ENCODE measurements at places on chromosomes 6 and 20.

DNA sequence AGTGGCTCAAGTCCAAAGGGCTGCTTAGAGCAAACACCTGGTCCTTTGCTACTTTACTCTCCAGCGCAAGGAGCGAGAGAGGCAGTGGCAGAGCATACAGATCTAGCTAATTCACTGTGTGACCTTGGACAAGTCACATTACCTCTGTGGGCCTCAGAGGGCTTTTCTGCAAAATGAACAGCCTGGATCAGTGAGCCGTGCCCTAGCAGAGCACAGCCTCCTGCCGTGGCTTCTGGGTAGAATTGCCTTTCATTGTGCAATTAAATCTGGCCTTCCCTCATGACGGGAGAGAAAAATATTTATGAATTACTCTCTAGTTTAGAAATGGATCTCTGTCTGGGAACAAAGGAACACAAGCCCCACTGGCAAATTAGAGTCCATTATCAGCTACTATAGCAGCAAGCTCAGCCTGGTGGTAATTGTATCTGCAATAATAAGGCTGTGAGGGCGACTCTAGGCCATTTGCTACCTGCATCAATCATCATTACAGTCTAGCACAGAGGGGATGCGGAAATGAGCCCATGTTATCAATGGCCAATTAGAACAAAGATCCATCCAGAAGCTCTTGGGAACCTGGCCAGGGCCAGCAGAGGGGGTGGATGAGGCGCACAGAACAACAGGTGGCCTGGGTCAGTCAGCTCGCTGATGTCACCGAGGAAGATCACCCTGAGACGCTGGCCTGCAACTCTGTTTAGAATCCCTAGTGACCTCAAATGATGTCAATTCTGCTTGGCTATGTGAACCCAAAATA is 114.2 kb upstream of the LY86 start:
- no peaks in the 10 kb centered on the region for H3K4me1 ChIP-seq
- H3K27ac ChIP-seq, result no peak overlapping the region
- H3K4me3 ChIP-seq, result no peak overlapping the region
- H3K27me3 ChIP-seq, result no peaks in the 10 kb centered on the region
- DNase-seq, result no peak
- no peaks in the 10 kb centered on the region for H3K36me3 ChIP-seq

GRCh38 chr6:43297644-43298564 is at the start of gene SLC22A7:
SLC22A7 (plus strand) TSS chr6:43298260; CDS start chr6:43298359, 99 bp downstream.
- no peak for DNase-seq
- no peak within 1 kb of the TSS for H3K27ac ChIP-seq
- H3K27me3 ChIP-seq, result peaks cover 5% of the 10 kb centered on the region
- H3K4me1 ChIP-seq, result no peaks in the 10 kb centered on the region
- no peaks in the 10 kb centered on the region for H3K36me3 ChIP-seq

DNA sequence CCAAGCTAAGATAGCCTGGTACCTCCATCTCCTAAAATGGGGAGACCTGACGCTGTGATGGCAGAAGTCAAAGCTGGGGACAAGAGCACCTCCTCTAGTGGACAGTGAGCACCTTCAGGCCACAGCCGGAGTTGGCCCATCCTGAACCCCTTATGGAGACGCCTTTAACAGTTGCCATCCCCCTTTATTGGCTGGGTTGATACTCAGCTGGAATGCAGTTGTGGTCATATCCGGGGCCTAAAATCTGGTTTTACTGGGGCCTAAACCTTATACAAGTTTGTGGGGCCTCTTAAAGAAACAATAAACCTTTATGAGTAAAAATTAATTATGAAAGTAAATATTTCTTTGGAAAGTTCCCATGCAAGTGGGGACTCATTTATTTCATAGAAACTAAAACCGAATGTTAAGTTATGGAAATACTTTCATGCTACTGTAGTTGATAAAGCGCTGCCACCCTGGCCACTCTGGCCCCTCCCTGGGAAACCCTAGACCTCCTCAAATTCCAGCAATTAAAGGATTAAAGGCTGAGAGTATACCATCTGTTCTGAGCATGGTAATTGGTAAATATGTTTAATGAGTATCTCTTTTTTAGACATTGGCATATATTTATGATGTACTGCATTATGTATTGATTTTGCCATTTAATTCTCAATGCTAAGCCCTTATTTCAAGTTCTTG is 95.1 kb upstream of the SASH1 start:
- no peaks in the 10 kb centered on the region for H3K27me3 ChIP-seq
- no peak overlapping the region for H3K27ac ChIP-seq
- H3K4me3 ChIP-seq, result no peak overlapping the region
- DNase-seq, result no peak
- no peaks in the 10 kb centered on the region for H3K4me1 ChIP-seq

DNA sequence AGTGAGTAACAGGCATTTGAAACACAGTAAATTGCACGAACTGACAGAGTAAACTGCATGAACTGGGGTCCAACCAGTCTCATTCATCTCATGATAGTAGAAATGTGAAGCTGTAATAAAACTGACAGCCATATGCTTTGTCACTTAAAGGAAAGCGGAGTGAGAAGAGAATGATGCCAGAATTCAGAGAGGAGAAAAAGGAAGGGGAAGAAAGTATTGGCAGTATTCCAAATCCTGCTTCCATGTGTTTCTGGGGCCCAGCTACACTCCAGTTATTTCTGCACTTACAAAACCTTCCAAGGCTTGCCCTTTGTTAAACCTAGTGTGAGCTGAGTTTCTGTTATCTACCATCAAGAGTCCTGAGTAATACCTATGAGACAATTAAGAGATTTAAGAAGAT is 17.2 kb downstream of the SNX14 start:
- peaks cover 11% of the 10 kb centered on the region for H3K4me1 ChIP-seq
- no peak for DNase-seq
- no peak overlapping the region for H3K4me3 ChIP-seq
- no peak overlapping the region for H3K27ac ChIP-seq

GRCh38 chr20:43824309-43825050 is 90.2 kb upstream of the TOX2 start:
- H3K4me3 ChIP-seq, result no peak overlapping the region
- H3K27ac ChIP-seq, result no peak overlapping the region
- no peaks in the 10 kb centered on the region for H3K4me1 ChIP-seq
- no peak for DNase-seq

- H3K36me3 ChIP-seq, result peaks cover 15% of the 10 kb centered on the region
- peak overlapping the region; percentile 95 for H3K4me3 ChIP-seq
- peaks cover 17% of the 10 kb centered on the region for H3K4me1 ChIP-seq
- peak overlapping the region; percentile 91 for H3K27ac ChIP-seq
Measured at GRCh38 chr20:18466574-18466893, 296 bp downstream of the DZANK1 start.

DNA sequence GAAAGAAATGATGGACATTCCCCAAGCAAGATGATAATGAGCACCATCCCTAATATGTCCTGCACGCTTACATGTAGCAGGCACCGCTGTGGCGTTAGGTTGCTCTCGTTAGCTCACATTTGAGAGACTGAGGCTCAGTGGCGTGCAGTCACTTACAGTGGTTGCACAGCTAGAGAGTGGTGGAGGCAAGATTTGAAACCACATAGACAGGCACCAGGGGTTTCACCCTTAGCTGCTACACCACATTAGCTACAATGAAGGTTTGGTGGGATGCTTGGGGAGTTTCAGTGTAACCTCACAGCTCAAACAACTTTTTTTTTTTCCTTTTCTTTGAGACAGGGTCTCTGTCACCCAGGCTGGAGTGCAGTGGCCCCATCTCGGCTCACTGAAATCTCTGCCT is 3.7 kb downstream of the COX4I2 start:
- peaks cover 7% of the 10 kb centered on the region for H3K4me1 ChIP-seq
- no peak for DNase-seq
- H3K4me3 ChIP-seq, result no peak overlapping the region
- H3K27me3 ChIP-seq, result no peaks in the 10 kb centered on the region
- no peak overlapping the region for H3K27ac ChIP-seq
- H3K36me3 ChIP-seq, result no peaks in the 10 kb centered on the region

- no peak overlapping the region for H3K27ac ChIP-seq
- H3K36me3 ChIP-seq, result no peaks in the 10 kb centered on the region
- no peaks in the 10 kb centered on the region for H3K4me1 ChIP-seq
Measured at GRCh38 chr6:23224540-23224939, 655.2 kb downstream of the HDGFL1 start.

DNA sequence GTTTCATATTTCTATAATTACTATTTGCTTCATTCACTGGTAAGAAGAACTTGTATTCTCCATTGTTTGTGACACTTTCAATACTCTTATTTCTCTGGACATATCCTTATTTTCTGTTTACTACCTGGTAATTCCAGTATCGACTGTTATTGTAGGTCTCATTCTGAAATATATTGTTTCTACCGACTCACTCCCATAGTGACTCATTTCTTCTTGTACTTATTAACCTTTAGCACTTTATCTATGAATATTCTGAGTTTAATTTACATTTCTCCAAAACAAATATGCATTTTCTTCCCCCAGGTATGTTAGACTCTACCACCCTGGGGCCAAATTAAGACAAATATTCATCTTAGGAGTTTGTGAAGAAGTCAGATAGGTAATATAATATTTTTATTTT is 164.5 kb upstream of the BTBD3 start:
- no peaks in the 10 kb centered on the region for H3K36me3 ChIP-seq
- no peak overlapping the region for H3K27ac ChIP-seq
- no peak for DNase-seq
- no peaks in the 10 kb centered on the region for H3K27me3 ChIP-seq
- no peak overlapping the region for H3K4me3 ChIP-seq

DNA sequence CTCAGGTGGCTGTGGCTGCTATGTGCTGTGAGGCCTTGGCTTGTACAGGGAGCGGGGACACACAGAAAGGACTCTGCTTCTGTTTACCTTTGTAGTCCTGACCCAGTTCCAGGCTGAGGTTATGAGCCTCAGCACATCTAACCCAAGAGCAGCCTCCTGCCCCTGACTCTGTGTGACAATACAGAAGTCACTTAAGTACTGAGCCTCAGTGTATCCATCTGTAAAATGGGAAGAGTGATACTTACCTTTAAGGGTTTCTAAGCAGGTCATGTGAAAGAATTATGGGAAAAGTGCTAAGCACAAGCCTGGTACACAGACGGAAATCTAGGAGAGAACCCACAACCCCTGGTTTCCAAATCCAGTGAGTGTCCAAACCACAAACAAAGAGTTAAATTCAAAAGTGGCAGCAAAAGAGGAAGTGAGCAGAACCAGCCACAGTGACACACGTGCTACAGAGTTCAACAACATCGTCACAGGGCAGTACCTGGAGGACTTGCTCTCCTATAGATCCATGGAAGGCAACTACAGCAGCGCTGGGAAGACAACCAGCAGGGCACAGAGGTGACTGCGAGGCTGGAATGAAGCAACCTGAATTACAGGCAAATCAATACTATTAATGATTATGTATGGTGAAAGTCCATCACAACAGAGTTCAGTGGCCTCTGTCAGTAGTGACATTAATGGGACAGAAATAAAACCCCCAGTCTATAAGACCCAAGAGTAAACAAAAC is 12.5 kb downstream of the TRIM26 start:
- no peak overlapping the region for H3K27ac ChIP-seq
- H3K36me3 ChIP-seq, result peaks cover 74% of the 10 kb centered on the region
- no peaks in the 10 kb centered on the region for H3K27me3 ChIP-seq
- no peak for DNase-seq
- no peak overlapping the region for H3K4me3 ChIP-seq

GRCh38 chr20:50186151-50186885 is 4.3 kb upstream of the CEBPB start:
- H3K27ac ChIP-seq, result no peak overlapping the region
- no peak overlapping the region for H3K4me3 ChIP-seq

DNA sequence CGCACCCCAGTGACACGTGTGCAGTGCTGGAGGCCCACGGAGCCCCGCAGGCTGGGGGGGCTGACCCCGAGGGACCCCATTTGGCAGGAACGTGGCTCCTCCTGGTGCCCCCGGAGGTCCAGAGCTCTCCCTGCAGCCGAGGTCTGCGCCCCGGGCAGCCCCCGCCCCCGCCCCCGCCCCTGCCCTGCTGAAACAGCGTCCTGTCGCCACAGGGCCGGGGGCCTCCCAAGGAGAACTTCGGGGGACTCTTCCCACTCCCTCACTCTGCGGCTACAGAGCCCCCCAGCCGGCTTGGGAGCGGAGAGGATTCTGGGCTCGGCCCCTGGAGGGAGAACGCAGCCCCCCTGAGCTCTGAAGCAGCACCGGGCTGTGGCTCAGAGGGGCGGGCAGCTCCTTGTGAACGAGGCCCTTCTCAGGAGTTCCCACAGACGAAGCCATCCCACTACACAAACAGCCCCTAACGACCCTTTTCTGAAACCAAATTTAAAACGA is 115.2 kb downstream of the DLL1 start:
- no peaks in the 10 kb centered on the region for H3K4me1 ChIP-seq
- no peak for DNase-seq
- no peaks in the 10 kb centered on the region for H3K36me3 ChIP-seq
- peaks cover 3% of the 10 kb centered on the region for H3K27me3 ChIP-seq

DNA sequence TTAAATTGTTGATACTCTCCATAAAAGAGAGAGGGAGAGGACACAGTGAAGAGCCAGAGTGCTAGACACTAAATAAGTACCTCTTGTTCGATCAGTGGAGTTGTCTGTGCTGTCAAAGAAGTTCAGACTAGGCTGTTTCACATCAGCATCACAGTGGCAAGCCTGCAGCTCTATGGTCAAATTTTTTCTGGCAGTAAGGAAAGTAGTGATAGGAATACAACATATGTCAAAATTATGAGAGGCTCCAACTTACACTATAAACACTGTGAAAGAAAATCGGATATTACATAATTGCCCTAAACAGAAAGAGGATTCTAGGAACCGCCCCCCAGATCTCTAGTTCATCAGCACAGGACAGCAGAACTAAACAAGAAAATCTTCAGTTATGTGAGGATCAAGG is 23.1 kb downstream of the DNAH8 start:
- no peaks in the 10 kb centered on the region for H3K4me1 ChIP-seq
- no peak for DNase-seq
- no peaks in the 10 kb centered on the region for H3K27me3 ChIP-seq
- no peak overlapping the region for H3K27ac ChIP-seq
- no peak overlapping the region for H3K4me3 ChIP-seq
- H3K36me3 ChIP-seq, result no peaks in the 10 kb centered on the region

DNA sequence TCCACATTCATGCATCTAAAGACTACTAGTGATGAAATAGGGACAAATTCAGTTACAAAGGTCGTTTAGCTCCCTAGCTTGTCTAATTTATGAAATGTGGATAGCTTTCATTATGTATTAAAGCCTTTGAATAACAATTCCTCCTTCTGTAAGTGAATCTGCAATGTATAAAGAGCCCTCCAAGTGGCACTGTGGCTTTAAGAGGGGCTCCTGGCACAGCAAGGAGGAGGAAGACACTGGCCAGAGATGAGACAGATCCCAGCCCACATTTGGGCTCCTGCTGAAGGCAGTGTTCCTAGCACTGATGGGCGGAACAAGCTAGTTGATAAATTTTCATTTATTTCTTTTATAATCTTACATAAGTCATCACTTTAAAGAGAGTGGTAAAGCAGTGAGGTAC is 17.6 kb upstream of the FUCA2 start:
- H3K27me3 ChIP-seq, result no peaks in the 10 kb centered on the region
- H3K27ac ChIP-seq, result peak overlapping the region; percentile 63
- no peak overlapping the region for H3K4me3 ChIP-seq

DNA sequence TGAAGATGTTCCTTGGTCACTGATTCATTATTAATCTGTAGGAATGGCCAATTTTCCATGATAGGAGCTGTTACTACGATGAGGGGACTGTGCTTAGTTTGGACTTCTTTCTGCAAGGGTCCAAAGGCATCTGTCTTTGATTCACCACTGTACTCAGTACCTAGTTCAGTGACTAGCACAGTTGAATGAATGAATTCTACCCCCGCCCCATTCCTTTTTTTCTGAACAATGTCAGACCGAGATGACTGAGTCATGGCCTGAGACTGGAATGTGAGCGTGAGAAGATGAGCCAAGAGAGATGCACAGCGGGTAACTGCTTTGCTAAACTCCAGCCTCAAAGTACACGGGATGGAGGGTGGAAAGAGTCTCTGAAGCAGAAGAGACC is 419 bp upstream of the SNHG17 start:
- no peaks in the 10 kb centered on the region for H3K27me3 ChIP-seq
- H3K27ac ChIP-seq, result no peak overlapping the region
- no peak overlapping the region for H3K4me3 ChIP-seq
- DNase-seq, result no peak

All from CD4-positive, alpha-beta T cell (primary cell).